CD14-positive monocyte (primary cell): ENCODE measurements at places on chromosomes 11 and 22.

GRCh38 chr22:44890416-44891292 is 119.2 kb downstream of the PHF21B start:
- DNase-seq = no peak

- peak; percentile 66 for DNase-seq
Observed at GRCh38 chr11:73184953-73185671, 33.0 kb upstream of the P2RY2 start.

DNA sequence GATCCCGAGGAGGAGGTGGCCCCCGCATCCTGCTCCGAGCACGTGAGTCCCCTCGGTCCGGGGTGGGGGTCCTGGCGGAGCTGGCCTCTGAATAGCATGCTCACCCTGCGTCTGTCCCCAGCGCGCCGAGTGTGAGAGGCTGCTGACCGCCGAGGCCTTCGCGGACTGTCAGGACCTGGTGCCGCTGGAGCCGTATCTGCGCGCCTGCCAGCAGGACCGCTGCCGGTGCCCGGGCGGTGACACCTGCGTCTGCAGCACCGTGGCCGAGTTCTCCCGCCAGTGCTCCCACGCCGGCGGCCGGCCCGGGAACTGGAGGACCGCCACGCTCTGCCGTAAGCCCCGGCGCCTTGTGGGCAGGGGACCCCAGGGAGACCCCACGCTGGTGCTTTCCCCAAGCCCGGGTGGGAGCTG is 3.5 kb downstream of the MUC2 start:
- DNase-seq = no peak

DNA sequence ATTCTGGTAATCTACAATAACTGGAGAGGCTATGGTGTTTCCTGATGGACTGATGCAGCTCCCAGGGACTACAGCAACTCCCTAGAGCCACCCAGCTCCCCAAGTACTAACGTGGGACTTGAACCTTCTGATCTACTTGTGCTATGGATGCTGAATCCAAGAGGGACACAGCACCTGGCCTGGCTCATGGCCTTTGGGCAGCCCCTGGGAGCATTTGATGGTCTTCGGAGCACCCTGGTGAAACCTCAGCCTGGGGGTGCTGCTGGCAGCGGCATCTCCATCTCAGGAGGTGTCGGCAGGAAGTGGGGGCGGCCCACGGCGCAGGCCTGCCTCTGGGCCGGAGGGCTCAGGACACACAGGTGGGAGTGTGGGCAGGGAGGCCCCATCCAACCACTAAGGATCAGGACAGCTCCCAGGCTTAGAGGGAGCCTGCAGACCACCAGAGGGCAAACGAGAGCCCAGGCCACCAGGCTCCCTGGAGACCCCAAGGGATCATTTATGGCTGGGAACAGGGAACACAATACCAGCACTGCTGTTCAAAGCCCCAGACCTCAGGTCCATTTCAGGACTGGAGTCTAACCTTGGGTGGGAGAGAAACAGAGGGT is 8.7 kb downstream of the EHD1 start:
- no peak for DNase-seq

GRCh38 chr22:41530890-41531714 is 13.2 kb downstream of the POLR3H start:
- DNase-seq = no peak

DNA sequence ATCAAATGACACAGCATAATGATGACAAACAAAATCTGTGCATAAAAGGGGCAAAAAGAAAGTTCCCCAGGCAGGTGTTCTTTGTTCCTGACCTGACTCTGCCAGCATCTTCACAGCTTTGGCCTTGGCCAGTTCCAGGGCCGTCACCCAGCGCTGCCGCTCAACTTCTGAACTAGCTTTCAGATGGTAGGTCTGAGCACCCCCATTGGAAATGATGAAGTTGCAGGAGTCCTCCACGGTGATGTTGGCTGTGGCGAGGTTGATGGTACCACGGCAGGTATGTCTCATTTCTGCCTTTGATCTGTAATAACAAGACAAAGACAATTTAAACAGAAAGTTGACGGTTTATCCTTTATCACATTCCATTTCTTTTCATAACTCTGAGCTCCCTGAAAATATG is 5.3 kb downstream of the OSBP start:
- no peak for DNase-seq

DNA sequence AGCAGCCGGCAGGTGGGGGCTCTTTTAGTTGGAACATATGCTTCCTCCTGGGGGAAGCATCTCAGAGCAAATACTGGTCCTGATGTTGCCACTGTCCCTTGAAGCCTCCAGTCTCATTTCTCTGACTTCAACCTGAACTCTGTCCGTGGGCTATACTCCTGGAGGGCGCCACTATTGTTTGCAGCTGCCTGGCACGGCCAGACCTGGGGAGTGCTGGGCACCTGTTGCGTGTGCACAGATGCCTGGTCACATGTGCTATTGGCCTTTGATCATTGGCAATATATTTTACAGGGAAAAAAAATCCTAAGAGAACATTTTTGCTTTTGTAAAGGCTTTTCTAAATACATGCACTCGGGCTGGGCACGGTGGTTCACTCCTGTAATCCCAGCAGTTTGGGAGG is 18.2 kb downstream of the LHFPL7 start:
- no peak for DNase-seq

GRCh38 chr11:88050247-88050646 is 125.0 kb downstream of the RAB38 start:
- DNase-seq = no peak

- DNase-seq = no peak
Observed at GRCh38 chr11:134033696-134034491, 35.0 kb upstream of the JAM3 start.

DNA sequence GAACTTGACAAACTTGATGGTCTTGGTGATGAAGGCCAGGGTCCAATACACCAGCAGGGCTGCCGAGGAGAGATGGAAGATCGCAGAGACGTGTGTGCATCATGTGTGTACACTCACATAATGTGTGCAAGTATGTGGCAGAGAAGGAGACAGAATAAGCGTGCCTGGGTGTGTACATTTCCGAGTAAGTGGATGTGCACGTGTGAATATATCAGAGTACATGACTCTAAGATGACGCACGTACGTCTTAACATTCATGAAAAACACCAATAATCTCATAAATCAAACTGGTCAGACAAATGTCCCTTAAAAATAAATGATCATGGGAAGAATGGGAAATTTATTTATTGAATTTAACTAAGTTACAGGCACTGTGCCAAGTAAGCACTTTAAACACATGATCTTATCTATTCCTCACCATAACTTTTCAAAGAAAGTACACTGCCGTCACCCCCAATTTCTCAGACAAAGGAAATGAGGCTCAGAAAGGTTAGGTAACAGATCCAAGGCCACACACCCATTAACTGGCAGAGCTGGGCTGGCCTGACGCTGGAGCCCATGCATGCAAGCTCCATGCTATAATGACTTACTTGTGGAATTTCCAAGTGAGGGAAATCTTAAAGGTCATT is 13.0 kb downstream of the ABCC8 start:
- DNase-seq = no peak

DNA sequence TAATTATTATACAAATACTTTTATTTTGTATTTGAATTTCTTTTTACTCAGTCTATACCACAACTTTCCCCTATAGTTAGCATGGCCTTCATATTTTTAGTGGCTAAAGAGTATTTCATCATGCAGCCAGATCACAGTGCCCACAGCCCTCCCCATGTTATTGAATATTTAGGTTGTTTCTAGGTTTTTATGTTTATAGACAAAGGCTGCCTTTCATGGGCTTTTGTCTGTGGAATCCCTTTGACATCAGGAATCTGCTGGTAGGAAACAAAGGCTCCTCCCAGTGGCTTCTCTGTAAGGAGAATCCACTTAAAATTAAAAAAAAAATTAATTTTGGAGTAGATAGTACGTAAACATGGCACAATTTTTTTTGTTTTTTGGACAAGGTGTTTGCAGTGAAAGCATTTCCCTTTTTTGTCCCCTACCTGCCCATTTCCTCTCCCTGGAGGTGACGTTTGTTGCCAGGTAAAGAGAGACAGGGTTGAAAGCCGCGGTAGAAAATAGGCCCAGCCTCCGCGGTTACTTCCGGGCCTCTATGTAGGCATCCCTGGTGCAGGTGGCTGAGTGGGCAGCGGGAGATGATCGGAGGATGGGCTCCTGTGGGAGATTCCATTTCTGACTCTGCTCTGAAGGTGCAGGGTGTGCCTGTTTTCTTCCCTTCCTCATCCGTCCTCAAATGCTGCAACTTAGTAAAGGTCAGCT is 82.2 kb upstream of the OR4B1 start:
- no peak for DNase-seq

GRCh38 chr11:78145511-78146025 is 6.1 kb upstream of the ALG8 start:
- DNase-seq = no peak

DNA sequence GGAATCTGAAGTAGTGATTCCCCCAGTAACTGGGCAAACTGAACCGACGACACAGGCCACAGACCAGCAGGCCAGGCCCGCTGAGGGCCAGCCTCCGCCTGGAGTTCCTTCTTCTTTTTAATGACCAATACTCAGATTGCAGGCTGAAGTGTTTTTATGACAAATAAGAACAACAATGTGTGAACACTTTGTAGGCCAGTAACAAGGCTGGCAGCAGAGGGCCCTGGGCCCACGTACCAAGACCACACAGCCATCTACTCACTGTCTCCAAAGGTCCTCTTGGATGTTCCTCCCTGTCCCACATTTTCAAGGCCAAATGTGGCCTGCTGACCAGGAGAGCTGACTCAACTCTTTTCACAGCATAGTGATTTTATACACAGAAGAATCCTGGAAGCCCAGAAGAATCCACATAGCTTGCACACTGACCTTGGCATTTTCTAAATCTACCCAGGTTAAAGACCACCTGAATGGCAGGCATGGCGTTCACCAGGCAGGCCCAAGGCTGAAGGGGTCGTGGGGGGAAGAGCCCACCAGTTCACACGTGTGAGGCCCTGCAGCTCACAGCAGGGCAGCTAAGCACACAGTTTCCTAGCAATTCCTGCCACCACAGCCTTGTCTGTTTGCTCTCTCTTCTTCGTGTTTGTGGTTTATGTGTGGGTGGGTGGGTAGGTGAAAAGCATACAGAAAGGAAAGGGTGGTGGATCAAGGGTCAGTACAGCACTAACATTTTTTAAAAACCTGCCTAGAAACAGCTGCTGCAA is 13.3 kb downstream of the SMCO4 start:
- peak; percentile 71 for DNase-seq

DNA sequence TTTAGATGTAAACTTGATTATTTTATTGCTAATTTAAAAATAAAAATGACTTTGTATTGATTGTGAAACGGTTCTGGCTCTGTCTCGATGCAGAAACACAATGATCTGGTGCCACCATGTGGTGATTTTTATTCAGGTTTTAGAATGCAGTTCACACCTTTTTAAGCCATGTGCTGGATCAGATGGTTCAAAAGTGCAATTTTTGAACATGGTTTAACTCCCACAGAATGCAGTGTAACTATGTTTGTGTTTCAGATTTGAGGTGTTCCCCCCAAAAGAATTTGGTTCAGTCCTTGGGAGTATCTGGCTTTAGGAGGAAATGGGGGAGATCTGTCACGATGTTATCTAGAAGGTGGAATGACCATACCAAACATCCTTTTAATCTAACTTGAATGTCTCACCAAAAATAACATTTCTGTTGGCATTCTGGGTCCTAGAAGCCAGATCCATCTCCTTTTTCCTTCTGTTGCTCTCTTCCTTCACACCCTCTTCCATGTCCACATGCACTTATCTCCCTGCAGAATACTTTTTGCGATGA is 7.9 kb downstream of the MRPL16 start:
- peak; percentile 71 for DNase-seq

- DNase-seq = no peak
Observed at GRCh38 chr11:12285106-12285505, 92.3 kb upstream of the PARVA start.

GRCh38 chr11:77188633-77189491 is 60.8 kb downstream of the MYO7A start:
- no peak for DNase-seq

GRCh38 chr11:44290208-44290607 is 19.7 kb downstream of the ALX4 start:
- no peak for DNase-seq

DNA sequence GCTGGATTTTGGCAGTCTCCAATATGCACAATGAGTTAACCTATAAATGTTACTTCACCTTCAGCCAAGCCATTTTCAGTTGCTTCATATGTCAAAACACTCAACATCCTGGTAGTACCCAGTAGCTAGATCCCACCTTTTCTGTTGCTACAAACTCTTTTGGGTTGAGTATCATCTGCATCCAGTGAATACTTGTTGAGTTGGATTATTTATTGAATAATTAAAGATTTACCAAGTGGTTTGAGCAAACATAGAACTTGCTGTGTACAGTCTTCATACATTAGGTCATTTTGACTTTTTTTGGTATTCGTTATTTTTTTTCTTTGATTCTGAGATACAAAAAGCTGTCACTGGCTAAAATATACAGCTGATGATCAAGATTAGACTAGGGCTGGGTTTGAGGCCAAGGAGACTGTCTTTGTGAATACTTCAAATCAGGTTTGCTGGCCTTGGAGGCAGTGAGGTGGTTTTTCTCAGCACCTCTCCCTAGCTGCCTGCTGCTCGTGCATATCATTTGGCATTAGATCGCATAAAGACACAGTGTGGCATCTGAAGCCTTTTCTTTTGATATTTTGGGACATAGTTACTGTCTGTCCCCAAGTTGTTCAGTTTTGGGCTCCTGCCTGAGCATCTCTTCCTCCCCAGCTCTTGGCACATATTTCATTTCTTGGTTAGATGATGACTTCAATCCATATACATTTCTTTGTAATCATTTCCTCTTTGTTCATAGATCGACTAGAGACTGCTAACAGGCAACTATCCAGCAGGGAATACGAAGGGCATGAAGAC is 62.8 kb downstream of the AMOTL1 start:
- no peak for DNase-seq

DNA sequence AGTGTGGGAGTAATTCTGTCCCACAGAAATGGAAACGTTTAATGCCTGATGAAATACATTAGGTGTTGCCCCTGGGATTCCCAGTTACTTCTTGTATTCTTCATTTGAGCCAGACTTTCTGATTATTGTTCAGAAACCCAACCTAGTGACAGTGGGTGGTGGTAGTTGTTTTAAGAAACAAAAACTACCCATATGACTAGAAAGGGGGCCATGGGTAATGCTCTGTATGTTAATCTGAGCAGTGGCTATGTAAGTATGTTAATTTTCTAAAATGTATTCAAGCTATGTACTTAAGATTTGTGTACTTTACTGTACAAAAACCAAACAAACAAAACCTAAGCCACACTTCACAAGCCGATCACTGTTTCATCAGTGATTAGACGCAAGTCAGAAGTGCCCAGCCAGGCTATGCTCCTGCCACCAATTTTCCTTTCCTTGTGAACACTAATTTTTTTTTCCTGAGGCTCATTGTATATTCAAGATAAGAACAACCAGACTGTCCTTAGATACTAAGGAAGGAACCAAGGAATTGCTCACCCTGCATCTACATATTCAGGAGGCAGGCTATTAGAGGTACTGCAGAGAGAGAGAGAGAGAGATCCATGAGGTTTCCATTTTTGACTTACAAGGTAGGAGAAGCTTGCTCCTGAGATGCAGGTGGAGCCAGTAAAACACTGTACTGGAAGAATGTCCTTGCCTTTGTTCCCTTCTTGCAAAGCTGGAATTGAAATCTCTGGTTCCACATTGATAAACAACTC is 122.7 kb downstream of the DBX1 start:
- DNase-seq = no peak

- DNase-seq = no peak
Observed at GRCh38 chr11:60469723-60470122, 14.1 kb downstream of the MS4A1 start.
